AG04449 (cell line): ENCODE measurements at places on chromosomes 3 and 15.

DNA sequence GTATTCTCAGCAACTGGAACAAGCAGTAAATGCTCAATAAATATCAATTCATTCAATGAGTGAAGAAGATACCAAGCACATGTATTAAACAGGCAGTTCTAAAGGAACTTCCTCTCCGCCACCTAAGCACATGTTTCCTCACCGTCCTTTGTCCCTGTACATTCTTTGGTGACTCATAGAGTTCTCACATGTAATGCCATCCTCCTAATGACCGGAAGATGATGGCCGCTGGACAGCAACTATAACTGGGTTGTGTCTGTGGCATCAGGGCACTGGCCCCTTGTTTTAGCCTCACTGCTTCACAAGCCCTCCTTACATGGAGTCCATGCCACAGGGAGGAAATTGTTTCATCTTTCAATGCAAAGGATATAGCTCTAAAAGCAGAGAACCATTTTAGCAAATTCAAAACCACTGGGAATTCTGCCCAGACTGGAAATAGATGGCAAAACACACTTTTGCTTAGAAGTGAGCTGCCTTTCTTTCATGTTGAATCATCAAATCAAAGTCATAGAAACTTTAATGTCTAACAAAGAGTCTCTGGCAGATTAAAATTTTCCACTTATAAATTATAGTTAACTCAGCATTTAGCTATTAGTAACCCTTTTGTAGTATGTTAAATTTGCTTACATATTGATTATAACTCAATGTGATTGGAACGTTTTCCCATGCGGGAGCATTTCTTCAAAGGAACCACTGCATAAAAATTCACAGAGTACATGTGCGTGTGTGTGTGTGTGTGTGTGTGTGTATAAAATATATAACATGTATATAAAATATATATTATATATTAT is 74.1 kb downstream of the GAP43 start:
- no peak for DNase-seq

DNA sequence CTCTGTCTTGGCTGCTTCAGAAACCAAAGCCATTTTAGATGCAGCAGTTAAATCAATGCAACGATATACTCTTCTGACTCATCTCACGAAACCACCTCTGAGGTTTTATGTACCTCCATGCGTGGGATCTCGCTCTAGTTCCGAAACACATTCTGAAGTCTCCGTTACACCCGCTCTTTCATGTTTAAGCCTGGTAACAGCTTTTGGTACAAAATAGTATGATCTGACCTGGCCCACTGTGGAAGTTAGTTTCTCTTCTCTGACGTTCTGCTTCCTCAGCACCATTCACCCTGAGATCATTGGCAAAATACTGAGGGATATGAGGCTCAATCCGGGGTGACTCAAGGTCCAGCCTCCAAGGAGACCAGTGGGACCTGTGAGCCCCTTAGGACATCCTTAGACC is 121.9 kb downstream of the TMEM266 start:
- no peak for DNase-seq

DNA sequence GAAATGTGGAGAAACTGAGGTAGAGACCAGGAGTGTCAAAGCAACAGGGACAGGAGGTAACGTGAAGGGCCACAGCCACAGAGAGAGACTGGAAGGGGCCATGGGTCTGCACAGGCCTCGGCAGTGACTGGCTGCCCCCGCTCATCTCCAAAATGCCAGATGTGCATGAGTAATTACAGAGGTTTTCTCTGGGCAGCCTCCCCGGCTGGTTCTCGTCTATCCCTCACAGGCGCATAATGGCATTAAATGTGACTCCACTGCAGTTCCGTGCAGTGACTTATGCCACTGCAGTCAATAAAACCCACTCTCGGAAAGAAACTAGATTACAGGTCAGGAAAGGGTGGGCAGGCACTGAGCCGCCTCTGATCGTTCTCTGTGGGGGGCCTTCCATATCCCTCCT is 74.7 kb downstream of the WDR76 start:
- no peak for DNase-seq

DNA sequence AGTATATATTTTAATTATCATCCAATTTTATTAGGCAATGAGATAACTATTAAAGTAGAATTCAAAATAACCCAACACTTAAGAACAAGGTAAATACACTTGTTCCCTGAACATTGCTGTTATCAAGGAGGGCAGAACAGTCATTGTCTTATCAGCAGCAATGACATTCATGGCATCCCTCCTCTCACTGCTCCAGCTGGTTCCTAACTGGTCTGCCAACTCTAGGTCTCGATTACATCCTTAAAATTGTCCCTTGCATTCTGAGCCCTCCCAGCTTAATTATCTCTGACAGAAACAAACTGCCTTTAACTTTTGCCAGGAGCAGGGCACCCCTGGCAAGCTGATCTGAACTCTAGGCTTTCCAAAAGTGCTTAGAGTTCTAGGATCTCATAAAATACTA is 14.0 kb upstream of the DYNC1LI1 start:
- no peak for DNase-seq

DNA sequence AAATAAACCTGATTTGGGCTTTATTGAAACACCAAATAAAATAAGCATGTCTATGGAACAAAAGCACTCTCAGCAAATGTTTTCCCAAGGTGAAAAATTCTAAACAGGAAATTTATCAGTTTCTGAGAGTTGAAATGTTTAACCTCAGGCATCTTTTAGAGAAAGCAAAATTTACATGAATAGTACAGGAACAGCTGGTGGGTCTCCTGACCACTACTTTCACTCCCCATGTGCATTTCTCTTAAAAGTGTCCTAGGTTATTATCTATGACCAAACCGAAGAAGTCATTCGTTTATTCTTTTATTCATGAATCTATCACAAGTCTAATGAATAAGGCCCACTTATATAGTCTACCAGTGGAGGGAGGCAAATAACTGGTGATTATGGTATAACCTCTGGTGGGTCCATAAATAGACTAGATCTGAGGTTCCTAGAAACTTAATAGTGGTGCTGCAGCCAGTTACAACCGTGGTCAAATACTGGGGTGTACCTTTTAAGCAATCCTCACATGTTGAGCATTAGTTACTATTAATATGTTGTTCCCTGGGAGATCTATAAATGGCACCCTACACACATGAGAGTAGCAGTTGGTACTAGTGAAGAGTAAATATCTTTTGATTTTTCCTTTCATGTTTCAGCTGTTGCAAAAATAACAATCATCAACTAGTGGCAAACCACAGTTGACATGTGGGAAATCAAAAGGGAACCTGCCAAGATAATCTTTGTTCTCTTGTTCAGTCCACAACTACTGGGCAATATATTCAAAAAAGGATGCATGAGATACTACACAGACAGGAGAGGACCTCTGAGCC is 169.3 kb upstream of the STAC start:
- no peak for DNase-seq
